ENCODE measurements at places on chromosomes 7 and 10. TPM values are rescaled to one million over a fixed set of nuclear protein-coding genes. Genes with fewer than 3 reads are reported as not detected.

DNA sequence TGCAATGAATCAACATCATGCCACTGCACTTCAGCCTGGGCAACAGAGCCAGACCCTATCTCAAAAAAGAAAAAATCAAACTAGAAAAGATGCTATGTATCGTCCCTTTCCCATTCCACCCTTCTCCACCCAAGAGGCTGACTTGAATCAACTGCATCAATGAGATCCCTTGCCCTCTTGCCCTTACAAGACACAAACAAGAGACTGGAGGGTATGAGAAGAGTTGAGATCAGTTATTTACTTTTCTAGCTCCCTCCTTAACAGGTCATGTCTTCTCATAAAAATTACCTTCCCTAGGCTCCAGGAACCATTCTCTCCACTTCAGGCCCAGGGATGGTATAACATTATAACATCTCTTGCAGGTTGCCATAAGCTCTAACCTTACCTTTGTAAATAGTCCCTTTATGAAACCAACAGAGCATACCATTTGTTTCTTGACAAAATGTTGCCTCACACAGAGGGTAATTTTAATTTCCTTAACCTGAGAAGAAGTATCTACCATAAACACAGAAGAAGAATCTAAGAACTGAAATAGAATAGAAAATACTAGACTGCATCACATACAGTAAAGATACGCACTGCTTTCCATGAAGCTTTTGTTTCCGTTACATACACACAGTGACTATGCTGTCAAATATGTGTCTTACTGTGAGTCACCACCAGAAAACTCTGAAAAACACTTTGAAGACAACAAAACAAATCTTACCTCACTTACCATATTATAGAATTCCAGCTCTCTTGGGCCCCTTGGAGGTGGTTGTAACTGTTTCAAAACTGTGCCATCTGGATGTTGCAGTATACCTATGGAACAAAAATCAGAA lies 30.5 kb downstream of the IPMK start:
- ATAC-seq: no peak

GRCh38 chr7:37694208-37695094 lies 10.9 kb downstream of the GPR141 start:
- no peak for ATAC-seq

DNA sequence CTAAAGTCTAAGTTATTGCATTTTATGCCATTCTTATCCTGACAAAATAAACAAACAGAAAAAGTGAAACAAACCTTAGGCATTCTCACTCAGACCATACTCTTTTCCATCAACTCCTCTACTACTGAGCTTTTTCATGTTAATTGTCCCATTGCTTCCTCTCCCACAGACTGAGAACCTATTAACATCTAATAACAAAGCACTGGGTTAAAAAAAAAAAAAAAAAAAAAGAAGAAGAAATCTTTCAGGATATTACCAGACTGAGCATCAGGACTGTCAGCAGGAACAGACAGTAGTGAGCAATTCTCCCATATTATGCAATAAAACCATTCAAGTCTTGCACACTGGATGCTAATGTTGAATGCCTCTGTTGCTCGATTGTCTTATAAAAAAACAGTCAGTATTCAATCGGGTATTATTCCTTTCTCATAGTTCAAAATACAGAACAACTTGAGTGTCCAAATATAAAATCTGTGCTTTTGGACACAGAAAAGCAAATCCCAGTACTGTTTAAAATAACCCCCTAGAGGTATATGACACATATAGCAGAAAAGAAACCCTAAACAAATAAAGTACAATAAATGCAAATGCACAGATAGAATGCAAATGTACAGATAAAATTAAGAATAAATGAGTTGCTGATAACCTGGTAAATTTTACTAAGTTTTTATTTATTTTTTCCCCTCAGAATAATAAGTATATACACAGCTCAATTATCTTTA lies 531.3 kb upstream of the LRRTM3 start:
- ATAC-seq: no peak

DNA sequence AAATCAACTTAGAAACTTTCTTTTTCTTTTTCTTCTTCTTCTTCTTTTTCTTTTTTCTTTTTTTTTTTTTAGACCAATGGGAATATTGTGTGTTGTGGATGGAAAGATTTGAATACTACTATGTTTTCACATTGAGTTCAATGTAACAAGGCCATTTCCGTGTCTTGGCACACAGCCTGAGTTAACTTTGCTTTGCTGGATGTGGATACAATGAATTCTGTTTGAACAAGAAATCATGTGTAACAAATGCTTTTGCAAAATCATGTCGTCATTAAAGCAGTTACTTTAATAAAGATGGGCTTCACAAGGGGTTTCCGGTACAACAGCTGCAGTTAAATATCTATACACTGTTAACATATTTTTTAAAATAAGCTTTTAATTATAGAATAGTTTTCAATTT lies 13.5 kb upstream of the ENTPD1 start:
- ATAC-seq: no peak

DNA sequence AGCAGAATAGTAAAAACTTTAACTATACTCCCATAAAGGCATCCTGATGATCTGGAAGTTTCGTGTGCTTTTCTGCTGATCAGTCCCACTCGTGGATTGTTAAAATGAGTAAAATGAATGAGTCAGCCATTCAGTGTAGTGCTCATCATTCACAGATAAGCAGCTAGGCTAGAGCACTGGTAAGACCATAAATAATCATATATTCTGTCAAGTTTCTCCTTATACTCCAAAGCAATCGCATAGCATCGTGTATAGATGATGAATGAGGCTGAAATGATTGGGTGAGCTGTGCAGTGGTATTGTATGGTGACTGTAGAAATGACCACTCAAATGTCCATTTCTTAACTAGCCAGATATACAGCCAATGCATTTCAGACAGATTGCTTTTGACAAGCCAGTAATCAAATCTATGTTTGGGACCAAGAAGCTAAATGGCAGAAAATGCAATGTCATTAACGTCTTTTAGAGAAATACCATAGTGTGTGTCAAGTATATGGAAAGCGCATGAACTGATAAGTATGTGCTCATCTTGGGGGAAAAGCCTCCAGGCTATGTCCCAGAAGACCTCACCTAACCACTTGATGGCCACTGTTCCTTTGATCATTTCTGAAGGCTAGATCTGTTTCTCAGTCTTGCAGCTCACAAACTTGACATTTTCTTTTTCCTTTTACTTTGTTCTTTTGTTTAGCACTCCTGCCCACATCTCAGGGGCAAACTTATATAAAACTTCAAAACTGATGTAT lies 227.2 kb upstream of the FAM3C start:
- no peak for ATAC-seq

DNA sequence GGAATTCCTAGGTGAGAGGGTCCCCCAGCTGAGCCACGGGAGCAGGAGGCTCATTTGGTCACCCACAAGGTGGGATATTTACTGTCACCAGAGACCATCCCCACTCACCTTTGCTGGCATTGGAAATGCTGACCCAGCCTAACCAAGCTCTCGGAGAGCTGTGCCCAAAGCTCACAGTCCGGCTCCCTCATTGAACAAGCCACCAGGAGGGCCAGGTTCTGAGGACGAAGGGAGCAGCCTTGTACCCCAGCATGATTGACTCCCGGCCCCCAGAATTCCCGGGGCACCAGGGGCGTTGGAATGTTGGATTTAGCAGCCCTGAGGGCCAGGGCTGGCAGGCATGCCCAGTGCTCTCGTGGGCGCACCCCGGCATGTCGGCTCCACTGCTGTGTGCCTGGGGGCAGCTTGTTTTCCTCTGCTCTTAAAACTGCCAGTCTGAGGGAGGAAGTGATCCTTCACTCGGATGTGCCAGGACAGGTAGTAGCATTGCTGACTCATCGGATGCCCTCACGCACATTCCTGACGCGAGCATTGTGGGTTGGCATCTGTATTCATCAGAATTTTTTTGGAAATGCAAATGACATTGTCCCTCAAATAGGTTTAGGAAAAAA lies 23.3 kb downstream of the CLIP2 start:
- no peak for ATAC-seq

DNA sequence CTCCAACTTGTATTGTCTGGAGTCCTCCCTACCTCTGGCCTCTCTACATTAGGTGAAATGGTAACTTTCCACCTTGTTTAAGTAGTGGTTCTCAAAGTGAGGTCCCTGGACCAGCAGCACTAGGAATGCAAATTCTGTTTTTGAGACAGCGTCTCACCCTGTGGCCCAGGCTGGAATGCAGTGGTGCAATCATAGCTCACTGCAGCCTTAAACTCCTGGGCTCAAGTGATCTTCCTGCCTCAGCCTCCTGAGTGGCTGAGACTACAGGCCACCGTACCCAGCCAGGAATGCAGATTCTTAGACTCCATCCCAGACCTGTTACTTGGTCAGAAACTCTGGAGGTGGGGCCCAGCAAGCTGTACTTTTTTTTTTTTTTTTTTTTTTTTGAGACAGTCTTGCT lies 6.8 kb upstream of the TBL2 start:
- no peak for ATAC-seq

DNA sequence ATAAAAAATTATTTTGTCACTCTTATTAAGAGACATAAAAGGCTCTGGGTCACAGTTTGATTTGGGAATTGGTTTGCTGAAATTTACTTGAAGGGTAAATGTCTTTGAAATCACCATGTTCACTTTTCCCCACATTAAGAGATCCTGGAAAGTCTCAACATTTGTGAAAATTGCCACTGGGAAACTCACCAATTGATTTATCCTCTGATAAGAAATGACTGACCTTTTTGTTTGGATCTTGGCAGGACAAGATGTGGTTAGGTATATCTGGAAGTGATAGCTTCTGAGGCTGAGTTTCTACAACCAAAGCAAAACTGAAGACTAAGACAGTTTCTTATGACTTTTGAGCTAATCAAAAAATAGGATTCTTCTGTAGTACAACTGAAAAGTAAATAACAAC lies 107.1 kb upstream of the TMEM106B start:
- ATAC-seq: no peak

- no peak for ATAC-seq
These were observed 13.7 kb upstream of the MAP3K8 start for GRCh38 chr10:30420266-30420665.

- ATAC-seq: no peak
These were observed 19.1 kb upstream of the ARMS2 start for GRCh38 chr10:122435212-122435827.

- no peak for ATAC-seq
These were observed 1183.6 kb downstream of the GATA3 start for GRCh38 chr10:9238041-9238440.

- no peak for ATAC-seq
These were observed 5.7 kb downstream of the AUTS2 start for GRCh38 chr7:69603937-69604494.

DNA sequence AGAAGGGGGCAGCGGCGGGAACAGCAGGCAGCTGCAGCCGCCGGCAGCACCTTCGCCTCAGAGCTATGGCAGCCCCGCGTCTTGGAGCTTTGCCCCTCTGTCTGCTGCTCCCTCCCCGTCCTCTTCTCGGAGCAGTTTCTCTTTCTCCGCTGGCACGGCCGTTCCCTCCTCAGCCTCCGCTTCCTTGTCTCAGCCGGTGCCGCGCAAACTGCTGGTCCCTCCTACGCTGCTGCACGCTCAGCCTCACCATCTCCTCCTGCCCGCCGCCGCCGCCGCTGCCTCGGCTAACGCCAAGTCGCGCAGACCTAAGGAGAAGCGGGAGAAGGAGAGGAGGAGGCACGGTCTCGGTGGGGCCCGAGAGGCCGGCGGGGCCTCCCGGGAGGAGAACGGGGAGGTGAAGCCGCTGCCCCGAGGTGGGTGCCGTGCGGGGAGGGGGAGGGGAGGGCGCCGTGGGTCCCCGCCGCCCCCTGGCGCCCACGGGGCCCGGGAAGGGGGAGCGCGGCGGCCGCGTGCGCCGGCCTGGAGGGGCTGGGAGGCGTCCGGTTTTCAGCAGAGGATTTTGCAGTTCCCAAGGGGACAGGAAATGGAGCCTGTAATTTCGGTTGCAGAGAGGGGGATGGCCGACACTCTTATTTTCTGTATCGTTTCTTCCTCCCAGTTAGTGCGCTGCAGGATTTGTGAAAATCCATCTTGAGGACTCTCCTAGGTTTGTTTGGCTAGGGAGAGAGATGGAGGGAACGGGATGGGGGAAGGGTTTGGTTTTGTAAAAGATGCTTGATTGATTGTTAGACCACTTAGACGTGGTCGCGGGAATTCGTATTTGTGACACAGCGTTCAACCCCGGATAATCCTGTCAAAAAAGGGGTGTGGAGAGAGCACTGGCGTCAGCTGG lies 630 bp downstream of the RSBN1L start:
- peak; percentile 43 for ATAC-seq

DNA sequence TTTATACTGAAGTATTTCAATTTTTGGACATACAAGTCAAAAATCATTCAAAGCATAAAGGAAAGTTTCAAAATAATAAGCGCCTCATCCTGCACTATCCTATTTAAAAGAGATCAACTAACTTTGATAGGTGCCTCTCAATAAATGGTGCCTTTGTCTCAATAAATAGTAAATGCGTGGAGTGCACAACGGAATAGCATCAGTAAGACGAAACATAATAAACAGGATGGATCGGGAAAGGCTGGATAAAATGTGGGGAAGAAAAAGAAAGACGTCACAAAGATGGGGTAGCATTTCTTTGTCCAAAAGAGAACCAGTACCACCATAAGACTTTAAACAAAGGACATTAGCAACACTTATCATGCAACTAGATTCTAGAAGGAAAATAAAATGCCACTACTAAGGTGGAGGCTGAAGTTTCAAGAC lies 571 bp upstream of the PRKAR2B start:
- ATAC-seq: no peak

GRCh38 chr7:125436220-125436619 lies 506.6 kb upstream of the POT1 start:
- ATAC-seq: no peak

DNA sequence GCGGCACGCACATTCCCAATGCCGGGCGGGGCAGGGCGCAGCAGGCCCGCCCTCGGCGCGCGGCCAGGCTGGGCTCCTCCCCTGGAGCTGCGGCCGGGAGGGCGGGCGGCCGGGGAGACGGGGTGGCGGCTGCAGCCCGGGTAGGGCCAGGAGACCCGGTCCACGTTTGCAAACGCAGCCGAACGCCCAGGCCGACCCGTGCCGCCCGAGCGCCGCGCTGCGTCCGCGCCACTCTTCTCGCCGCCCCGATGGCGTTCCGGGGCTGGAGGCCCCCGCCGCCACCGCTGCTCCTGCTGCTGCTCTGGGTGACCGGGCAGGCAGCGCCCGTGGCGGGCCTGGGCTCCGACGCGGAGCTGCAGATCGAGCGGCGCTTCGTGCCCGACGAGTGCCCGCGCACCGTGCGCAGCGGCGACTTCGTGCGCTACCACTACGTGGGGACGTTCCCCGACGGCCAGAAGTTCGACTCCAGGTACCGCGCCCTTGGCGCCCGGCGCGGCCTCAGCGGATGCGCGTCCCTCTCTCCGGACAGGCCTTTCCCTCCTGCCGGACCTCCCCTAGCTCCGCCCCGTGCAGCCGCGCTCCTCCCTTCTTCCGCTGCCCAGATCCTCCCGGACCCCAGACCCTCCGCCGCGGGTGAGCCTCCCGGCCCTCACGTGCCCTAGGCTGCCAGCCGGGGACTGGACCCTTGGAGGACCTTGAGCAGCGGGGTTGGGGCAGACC lies at the start of gene FKBP9:
Gene FKBP9 (plus strand): TSS at position 115 of the 720 bp plus-strand sequence. CDS start 134 bp downstream, at position 249.
- ATAC-seq: peak; percentile 96

GRCh38 chr7:129798616-129799349 lies 154.0 kb downstream of the UBE2H start:
- ATAC-seq: no peak

Gene EBF3
- total RNA-seq: 2.5 TPM

Gene AKR1C2
- 48.3 TPM for total RNA-seq

Gene MRLN
- total RNA-seq: not detected

Gene MET
- total RNA-seq: 5.8 TPM

Gene MEOX2
- 6.2 TPM for total RNA-seq

Gene CCDC201
- total RNA-seq: not detected

Gene GPR141
- not detected for total RNA-seq

Gene HSPA12A
- total RNA-seq: 24.0 TPM

Gene LIPK
- total RNA-seq: not detected

Gene CCL24
- 0.94 TPM for total RNA-seq

Gene ABCC2
- 0.62 TPM for total RNA-seq

Gene SPDYE16
- total RNA-seq: not detected
